SK-N-DZ (cell line): ENCODE measurements at places on chromosomes 12 and 14.

GRCh38 chr12:41234692-41235091 is 46.6 kb downstream of the PDZRN4 start:
- DNase-seq = peak; percentile 36

- DNase-seq = peak; percentile 98
These were observed 7.5 kb upstream of the ETFBKMT start for GRCh38 chr12:31651893-31652521.

DNA sequence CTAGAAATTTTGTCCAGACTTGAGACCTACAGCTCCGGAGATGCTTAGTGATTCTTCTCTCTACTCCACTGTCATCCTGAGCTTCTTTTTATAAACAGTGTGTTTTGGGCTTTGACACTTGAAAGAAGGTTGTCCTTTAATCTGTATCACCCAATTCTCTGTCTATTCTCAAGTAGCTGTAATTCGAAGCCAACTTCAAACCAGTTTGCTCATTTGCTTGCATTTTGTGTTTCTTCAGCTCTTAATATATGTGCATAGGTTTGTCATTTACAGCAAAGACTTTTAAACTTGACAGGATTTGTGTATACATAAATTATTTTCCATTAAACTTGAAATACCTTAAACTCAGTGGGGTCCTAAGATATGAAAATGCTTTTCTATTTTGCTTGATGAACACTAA is 16.4 kb upstream of the MYBPC1 start:
- DNase-seq = no peak

- no peak for DNase-seq
These were observed 6.2 kb upstream of the PTGER2 start for GRCh38 chr14:52307905-52308304.

DNA sequence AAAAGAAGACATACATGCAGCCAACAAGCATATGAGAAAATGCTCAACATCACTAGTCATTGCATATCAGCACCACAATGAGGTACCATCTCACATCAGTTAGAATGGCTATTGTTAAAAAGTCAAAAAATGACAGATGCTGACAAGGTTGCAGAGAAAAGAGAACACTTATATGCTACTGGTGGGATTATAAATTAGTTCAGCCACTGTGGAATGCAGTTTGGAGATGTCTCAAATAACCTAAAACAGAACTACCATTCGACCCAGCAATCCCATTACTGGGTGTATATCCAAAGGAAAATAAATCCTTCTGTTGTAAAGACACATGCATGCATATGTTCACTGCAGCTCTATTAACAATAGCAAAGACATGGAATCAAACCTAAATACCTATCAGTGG is 238.4 kb downstream of the KCNC2 start:
- DNase-seq = no peak

DNA sequence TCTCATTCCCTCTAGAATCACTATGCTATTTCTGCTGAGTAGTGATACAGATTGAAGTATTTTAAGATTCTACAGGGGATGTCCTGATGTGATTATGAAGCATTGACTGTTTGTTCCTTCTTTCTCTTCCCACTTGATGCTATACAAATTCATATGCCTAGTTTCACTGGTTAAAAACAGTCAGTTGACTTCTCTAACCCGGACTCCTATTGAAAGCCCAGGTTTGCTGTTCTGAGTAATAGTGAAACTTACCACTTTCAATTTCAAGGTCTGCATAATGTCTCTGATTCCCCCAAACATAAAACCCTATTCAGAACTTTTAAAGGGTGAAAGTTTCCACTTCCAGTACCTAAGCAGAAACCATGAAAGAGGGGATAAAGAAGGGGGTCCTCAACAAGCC is 117.7 kb upstream of the RPL10L start:
- DNase-seq = no peak

DNA sequence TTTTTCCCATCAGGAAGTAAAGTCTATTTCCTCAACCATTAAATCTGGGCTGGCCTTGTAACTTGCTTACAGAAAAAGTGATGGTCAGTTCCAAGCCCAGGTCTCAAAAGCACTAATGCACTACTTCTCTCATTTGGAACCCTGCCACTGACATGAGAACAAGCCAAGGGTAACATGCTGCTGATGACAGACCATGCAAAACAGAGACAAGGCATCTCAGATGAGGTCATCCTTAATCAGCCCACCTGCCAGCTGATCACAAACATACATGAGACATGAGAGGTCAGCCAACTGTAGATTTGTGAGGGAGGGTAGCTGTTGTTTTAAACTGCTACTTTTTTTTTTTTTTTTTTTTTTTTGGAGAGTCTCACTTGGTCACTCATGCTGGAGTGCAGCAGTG is 16.2 kb downstream of the TWF1 start:
- no peak for DNase-seq

DNA sequence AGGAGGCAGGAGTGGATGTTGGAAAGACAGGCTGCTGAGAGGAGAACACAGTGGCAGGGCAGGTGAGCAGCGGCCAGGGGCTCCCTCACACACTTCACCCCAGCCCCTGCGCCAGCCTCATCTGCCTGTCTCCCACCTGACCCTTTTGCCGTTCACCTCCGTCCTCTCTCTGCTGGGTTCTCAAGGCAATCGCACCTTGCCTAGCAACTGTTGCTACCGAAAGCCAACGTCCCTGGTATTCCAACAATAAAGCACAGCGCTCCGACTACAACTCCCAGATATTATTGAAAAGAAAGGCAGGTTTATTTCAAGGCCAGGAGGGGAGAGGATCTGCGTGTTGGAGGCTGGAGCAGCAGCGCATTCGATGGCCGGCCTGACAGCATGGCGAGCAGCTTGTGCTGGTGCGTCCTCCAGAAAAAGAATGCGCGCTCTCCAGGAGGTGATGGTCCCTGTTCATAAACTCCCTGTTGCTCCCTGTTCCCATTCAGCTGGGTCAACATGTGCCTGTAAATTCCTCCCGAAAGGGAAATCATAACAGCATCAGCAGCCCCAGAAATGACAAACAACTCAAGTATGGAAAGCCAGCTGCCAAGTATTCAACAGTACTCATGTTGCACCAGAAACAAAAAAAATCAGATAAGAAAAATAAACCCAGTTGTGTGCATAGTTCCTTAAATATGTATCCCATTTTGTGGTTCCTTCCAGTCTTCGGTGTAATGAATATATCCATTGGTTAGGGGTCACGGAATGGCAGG is 153.0 kb upstream of the DIO3 start:
- DNase-seq = no peak

DNA sequence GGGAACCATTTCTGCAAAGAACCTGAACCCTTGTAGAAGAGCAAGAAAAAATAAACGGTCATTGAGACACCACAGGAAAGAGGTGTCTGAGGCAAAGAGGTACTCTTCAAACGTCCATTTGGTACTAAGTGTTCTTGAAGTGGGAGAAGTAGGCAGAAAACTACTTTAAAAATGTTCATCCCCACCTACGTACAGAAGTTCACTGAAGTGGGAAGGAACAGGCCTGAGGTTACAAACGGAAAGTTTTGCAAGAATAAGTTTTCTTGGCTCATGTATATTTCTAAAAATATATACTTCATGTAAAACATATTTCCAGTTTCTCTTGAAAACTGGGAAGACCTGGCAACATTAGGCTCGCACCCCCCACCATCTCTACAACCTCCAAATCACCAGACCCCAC is 61.2 kb downstream of the STXBP6 start:
- DNase-seq = no peak

GRCh38 chr12:73185403-73185802 is 913.2 kb downstream of the TRHDE start:
- no peak for DNase-seq

- no peak for DNase-seq
These were observed 31.4 kb downstream of the CFAP54 start for GRCh38 chr12:96520767-96521166.

DNA sequence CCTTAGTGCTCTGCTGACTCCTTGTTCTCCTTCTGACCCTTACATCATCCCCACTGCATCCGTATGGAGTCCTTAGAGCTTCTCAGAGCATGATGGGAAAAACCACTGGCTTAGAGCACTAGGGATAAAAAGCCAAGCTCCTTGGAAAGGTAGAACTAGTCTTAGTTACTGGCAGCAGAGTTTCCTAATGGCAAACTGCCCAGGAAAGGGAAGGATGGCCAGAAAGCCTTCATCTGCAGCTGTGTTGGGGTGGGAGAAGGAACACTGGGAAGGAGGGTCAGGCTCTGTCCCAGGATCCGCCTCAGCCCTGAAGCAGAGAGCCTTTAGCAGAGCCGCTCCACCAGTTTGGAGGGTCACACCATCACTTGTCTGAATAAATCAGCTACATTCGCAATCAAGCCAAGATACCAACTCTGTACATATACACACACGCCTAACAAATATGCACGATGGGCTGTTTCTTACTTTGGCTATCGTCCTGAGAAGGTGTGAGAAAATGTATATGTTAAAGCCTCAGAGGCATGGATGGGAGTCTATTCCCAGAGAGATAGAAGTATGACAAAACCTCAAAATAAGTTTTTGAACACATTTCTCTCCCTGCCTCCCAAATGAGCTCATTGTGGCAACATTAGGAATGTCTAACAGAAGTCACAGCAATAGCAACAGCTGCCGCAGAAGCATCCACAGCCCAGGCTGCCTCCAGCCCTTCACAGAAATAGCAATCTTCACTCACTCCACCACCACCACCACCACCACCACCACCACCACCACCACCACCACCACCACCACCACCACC is 18.6 kb upstream of the GALNT8 start:
- DNase-seq = no peak

DNA sequence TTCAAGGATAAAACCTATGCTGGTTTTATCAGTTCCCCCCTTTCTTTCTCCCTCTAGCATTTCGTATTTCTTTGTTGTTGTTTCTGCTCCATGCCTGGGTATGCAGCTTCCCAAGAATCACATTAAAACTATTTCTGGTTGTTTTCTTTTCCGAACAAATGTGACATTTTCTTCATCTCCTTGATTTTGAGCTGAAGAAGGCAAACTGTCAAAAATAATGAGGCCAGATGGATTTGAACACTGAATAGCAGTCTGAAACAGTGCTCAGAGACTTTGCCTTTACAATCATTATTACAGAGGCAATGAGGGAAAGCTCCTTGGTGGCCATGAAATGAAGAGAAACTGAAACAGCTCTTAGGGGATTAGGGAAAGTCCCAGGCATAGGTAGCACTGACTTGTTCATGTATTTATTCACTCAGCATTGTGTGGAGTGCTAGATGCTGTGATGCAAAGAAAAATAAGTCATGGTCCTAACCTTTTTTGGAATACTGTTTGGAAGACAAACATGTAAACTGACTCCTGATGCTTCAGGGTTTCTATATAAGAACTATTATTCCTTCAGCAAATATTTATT is 319.5 kb downstream of the FUT8 start:
- DNase-seq = no peak

- DNase-seq = no peak
These were observed 116.6 kb downstream of the CALM1 start for GRCh38 chr14:90513161-90514014.

GRCh38 chr12:110825530-110825929 is 21.3 kb upstream of the CCDC63 start:
- no peak for DNase-seq

DNA sequence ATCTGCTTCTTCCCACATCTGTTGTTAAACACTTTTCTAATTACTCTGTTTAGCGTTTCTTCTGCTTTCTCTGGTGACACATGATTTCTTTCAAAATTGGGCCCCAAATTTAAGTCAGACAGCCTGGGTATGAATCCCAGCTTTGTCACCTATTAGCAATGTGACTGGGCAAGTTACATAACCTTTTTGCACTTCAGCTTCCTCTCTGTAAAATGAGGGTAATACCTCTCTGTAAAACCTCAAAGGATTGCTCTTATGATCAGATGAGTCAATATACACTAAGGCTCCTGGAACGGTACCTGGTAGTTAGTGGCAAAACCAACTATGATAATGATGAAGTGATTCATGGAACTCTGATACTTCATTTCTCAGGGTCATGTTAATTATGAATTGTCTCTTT is 33.0 kb downstream of the E2F7 start:
- DNase-seq = no peak

GRCh38 chr14:105476831-105477659 is 2.4 kb downstream of the CRIP2 start:
- DNase-seq = no peak

- DNase-seq = no peak
These were observed 28.4 kb upstream of the NEDD1 start for GRCh38 chr12:96878704-96879103.

- no peak for DNase-seq
These were observed 162.0 kb downstream of the SAMD4A start for GRCh38 chr14:54728700-54729527.

DNA sequence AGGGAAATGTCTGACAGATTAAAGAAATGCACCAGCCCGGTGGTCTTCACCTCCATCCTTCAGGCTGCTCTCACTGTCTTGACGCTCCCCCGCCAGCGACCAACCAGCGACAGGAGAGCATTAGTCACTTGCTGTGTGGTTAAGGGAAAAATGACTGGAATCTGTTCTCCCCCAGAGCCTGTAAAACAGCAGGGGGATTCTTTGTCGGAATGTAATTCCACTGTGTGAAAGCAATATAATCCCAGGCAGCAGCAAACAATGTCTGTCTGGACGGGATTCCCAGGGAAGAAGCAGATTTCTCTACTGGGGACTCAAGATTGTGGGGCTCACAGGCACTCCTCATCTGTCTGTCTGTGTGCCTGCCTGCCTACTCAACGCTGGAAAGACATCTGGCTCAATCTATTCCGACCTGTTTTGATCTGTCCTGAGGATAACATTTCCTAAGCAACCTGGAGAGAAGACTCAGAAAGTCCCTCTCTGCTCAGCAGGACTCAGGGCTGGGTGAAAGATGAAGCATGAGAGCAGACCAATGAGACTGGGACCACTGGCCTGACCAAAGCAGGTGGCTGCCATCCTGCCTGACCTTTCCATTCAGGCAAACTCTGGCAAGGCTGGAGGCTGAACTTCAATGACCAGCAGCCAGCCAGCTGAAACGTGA is 54.6 kb downstream of the NUAK1 start:
- DNase-seq = no peak

- no peak for DNase-seq
These were observed 75.2 kb downstream of the LRRC74A start for GRCh38 chr14:76901171-76902055.

- no peak for DNase-seq
These were observed at the start of gene MYH7 for GRCh38 chr14:23435543-23436326. MYH7 (minus strand) TSS chr14:23435660; CDS start chr14:23433732, 1,928 bp downstream.

DNA sequence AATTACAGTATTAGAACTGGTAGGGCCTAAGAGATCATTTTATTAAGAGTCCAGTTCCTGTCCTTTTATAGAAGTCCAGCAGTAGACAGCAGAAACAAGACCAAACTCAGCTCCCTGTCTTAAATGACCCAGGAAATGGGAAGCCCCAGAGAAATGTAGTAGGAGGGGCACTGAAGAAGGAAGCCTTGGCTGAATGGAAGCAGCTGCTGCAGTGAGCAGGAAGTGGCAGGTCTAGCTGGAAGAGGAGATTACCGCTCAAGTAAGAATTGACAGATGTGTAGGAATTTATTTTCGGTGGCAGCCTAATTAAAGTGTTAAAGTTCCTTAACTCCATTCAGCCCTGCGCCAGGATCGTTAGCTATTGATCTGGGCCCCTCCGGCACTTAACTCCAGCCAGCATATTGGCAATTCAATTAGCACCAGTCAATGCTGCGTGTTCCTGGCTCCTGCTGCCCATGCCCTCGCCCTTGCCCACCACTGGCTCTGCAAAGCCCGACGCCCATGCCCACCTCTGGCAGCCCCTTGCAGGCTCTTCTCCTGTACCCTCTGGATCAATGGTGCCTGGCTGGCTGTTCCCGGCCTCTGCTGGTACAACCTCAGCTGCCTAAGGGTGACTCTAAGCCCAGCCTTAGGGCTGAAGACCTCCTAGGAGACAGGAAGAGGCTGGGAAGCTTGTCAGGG is 21.1 kb downstream of the ZFHX2 start:
- DNase-seq = no peak
